ENCODE measurements at places on chromosomes 4 and X.

DNA sequence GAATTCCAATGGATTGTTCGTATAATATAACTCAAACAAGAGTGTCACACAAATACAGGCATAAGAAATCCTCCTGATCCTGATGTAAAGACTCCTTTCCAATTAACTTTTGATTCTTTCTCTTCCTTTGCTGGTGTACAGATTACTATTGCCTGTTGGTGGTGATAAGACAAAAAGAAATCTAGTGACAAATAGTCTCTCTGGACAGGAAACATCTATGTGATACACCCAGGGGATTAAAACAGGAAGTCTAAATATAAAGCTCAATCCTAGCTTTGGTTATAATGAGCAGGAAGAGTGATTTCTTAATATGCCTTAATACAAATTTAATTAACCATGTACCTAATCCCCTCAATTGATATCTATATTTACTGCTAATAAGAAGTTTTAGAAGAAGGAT is 45.1 kb downstream of the ARHGEF6 start:
- no peak for DNase-seq

GRCh38 chr4:51851937-51852290 is 9.0 kb downstream of the DCUN1D4 start:
- DNase-seq: no peak

DNA sequence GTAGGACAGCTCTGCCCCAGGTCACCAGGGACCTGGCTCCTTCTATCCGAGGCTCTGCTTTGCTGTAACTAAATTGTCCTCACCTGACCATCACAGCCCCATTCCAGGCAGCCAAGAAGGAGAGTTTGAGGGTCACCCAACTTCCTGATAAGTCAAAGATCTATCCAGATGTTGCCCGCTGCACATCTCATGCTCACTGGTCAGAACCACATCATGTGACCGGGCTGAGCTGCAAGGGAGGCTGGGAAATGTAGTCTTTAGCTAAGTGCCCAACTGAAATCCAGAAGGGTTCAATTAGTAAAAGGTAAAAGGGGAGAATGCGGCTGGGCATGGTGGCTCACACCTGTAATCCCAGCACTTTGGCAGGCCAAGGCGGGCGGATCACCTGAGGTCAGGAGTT is 18.4 kb downstream of the HMX1 start:
- DNase-seq: no peak

- DNase-seq: no peak
Measured at GRCh38 chrX:153381684-153382532, 19.2 kb downstream of the PNMA6E start.

GRCh38 chr4:187302457-187303150 is 578.9 kb upstream of the FAT1 start:
- no peak for DNase-seq

GRCh38 chrX:153829549-153829798 is 870 bp downstream of the PDZD4 start:
- no peak for DNase-seq

DNA sequence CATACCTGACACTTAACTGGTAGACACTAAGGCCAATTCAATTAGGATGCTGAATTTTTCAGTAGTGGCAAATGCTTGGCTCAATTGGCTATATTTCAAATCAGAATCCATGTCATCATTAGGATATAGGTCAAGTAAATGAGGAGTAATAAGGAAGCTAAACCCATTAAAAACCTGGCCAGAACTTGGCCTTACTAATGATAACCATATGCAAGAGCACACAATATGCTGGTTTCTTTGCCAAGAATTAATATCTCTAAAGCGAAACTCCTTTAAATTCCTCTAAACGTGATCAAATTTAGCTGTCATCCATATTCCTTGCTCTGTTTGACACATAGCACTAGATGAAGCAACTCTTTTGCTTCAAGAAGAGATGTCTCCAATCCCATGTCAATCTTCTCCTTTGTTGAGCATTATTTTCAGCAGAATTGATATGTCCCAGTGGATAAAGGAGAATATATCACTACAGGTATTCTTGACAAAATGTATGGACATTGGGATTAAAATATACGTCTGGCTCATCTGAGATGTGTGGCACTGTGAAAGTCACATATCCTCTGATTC is 206.1 kb upstream of the ANKRD50 start:
- DNase-seq: no peak

DNA sequence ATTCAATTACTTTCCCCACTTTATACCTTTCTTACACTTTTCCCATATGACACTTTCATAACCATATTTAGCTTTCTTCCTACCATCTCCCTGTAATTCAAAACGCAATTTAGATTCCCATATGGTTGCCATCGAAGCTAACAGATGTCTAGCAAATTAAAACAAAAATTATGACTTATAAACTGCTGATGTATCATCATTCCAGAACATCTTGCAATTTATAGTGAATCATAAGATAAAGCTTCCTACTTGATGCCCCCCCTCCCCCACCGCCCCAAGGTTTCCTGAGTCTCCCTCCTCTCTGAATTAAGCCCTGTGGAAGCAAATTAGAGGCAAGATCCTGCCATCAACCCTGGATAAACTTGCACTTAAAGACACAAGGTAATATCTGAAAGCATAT is 5.4 kb downstream of the TSPAN5 start:
- no peak for DNase-seq

GRCh38 chr4:145492376-145492775 is 10.7 kb downstream of the SMAD1 start:
- DNase-seq: no peak

GRCh38 chr4:24630937-24631336 is 46.6 kb upstream of the DHX15 start:
- DNase-seq: no peak

DNA sequence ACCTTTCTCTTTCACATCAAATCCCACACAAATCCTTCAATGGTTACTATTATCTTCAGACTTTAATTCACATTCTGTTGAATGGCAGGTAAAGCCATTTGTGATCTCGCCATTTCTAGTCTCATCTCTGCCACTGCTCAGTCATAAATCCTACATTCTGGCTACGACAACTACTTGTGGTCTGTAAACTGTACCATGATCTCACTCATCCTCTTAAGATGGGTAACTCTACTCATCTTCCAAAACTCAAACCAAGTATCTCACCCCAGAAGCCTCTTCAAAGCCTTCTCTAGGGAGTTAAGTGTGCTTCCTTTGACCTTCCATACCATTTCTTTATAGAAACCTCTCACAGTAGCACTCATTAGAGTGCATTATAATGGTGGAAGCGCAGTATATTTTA is 101.8 kb downstream of the NEK1 start:
- DNase-seq: no peak

DNA sequence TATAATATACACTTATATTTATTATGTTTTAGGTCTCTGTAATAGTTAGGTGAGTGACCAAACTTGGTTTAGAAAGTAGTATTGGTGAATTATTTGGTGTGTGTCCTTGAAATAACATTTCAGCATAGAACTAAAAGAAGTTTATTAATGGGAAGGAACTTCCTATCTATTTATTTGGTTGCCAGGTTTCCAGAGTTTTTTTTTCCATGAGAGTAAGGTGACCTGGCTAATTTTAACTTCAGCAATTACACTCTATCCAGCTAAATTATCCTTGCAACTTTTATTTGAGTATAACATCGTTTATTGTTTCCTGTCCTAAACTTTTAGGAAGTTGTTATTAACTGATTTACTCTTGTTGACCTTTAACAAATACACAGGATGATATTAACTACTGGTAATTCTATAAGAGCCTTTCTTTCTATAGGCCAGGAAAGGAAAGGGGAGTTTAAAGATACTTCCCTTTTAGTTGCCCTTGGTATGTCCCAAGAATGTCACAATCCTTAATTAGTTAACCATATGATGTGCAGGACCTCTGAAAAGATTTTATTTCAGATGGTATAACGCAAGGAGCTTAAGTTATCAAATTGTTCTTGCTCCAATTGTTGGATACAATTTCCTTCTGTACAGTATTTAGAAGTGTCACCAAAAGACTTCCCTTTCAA is 18.9 kb downstream of the PRDM8 start:
- DNase-seq: no peak

GRCh38 chr4:86482306-86483172 is 111.6 kb upstream of the PTPN13 start:
- DNase-seq: no peak

- no peak for DNase-seq
Measured at GRCh38 chr4:119026662-119027444, 108.8 kb upstream of the MYOZ2 start.

DNA sequence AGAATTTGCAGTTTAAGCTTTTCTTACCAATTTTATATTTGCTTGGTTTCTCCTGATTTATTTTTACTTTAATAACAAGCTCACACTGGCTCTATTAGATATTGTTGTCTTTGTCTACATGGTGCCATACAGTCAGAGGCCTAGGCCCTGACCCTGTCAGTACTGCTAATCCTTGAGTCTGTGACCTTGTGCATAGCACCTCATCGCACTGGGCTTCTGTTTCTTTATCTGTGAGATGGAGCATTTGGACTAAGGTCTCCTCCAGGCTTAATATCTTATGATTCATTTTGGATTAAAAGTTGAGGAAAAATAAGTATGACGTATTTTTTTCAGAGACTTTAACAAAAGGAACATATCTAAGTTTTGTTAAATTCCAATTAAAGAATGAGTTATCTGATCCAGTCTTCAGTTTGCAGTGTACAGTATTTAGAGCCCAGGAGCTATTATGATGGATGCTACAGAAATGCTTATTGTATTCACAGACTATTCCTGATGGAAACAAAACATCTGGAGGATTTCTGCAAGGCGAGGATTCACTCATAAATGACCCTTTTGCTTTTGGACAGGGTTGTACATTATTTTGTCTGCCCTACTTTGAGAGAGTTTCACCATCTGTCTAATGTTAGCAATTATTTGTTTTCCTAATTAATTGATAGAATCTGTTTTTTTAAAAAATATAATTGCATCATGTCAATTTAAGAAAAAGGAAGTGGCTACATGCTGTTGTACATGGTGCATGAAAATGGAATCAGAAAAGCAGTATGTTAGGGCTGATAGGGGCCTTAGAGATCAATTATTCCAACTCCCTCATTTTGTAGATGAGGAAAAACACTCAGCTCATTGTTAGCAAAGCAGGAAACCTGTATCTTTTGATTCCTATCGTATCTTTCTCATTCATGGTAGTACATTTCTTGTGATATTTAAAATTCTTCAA is 203.6 kb downstream of the BANK1 start:
- DNase-seq: no peak

GRCh38 chr4:173547889-173548288 is 17.9 kb upstream of the HAND2 start:
- no peak for DNase-seq

DNA sequence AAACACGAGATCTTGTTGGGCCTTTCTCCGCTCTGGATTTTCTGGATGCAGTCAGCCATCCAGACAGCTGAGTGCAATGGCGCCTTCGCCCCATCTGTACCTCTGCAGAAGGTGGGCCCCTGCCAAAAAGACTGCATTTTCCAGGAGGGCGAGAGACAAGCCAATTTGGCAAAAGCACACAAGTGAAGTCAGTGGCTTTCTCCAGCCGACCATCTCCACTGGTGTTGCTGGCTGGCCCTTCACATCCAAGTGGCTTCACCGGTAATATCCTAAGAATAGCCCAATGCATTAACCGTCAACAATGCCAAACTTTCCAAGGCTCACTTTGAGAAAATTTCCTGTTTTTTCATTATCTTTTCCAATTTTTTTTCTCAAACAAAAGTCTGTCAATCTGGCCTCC is 96.2 kb upstream of the MXRA5 start:
- no peak for DNase-seq

- DNase-seq: no peak
Measured at GRCh38 chrX:18133605-18134004, 87.1 kb downstream of the BEND2 start.

DNA sequence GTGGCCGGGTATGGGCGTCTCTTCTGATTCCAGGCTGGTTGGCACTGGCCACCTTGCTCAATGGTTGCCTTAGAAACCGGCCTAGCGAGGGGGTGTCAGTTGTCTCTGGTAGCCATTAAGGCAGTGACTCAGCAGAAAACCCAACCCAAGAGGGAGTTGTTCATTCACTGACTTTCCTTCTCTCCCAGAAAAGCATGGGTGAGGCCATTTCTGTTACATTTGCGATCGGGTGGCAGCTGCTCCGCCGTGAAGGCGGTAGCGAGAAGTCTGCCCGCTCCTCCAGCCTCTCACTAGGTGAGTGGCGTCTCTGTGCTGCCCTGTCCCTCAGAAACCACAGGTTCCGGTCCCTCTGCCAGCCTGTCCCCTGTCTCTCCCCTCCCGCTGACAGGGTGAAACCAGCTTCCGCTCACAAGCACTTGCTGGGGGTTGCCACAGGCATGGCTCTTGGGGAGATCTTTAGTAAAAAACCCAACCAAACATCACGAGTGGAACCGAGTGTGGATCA is 17.4 kb downstream of the IRAK1 start:
- no peak for DNase-seq

DNA sequence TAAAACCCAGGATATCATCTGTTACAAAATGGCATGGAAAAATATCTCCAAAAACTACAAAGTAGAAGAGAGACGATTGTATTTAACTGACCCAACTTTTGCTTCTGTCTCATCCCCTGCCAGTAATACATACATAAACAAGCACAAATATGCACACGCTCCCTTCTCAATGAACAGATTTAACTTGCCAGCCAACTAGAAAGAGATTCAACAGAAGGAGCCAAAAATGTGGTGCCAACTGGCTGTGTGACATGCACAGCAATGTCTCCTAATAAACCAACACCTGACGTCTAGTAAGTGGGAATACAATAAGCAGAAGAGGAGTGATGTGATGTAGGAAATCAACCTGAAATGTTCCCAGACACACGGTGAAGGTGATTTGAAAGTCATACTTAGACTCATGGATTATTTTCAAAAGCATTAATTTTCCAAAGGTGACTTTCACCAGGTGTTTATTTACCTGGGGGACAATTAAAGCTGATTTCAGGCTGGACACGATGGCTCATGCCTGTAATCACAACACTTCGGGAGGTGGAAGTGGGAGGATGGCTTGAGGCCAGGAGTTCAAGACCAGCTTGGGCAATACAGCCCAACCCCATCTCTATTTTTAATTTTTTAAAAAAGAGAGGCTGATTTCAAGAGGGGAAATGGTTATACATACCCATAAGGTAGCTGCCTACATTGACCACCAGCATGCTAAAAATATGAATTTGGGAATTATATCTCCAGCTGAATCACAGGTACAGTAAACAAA is 33.7 kb downstream of the SH3RF1 start:
- DNase-seq: no peak

- DNase-seq: no peak
Measured at GRCh38 chr4:2806390-2807355, 13.8 kb downstream of the SH3BP2 start.

DNA sequence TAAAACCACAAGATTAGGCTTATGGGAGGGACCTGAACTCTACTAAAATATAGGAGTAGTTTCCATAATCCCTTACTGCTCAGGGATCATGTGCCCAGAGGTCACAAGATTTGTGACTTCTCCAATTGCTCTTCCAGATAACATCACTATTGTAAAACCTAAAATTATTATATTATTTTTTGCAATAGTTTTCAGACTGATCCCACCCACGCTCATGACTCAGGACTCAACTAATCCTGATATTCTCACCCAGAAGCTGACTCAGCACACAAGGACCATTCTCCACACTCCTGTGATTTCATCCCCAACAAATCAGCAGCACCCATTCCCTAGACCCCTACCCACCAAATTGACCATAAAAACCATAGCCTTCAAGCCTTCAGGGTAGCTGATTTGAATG is 24.0 kb upstream of the RPL34 start:
- DNase-seq: no peak

GRCh38 chrX:118579417-118579816 is 83.8 kb downstream of the DOCK11 start:
- DNase-seq: no peak
